ENCODE measurements at places on chromosomes 4 and X.
A peak's percentile ranks its signal among the peaks of the same experiment; 100 is the strongest.

GRCh38 chr4:156779042-156779441, 192.6 kb downstream of the PDGFC start:
- no peak for DNase-seq

GRCh38 chr4:25621027-25621930, 34.4 kb upstream of the SLC34A2 start:
- DNase-seq = no peak

DNA sequence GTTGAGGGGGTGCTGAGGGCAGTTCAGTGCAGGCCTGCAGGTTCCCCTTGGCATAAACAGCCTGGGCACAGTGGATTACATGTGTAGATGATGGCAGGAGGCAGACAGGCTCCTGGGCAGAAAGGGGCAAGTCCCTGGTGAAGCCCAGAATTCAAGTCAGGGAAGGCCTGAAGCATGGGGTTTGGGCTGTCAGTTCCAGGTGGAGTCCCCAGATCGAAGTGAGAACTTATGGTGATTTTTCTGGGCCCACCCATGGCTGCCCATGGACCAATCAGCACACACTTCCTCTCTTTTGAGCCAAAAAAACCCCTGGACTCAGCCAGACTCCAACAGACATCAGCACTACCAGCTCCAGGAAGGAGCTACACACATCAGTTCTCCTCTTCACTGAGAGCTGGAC, 529.1 kb downstream of the PPARGC1A start:
- DNase-seq = no peak

- DNase-seq = no peak
Measured at GRCh38 chr4:63211375-63211774, 1197.9 kb downstream of the TECRL start.

- DNase-seq = no peak
Measured at GRCh38 chr4:159764343-159764952, 661.6 kb downstream of the RAPGEF2 start.

GRCh38 chrX:13863324-13863723, 46.4 kb upstream of the GPM6B start:
- DNase-seq = no peak

GRCh38 chrX:71895607-71896006, 15.0 kb upstream of the NHSL2 start:
- DNase-seq = no peak

GRCh38 chrX:110268886-110269285, 49.0 kb downstream of the AMMECR1 start:
- no peak for DNase-seq

GRCh38 chrX:15931362-15931761, 76.7 kb upstream of the AP1S2 start:
- DNase-seq = no peak

GRCh38 chr4:40180356-40180755, 16.5 kb upstream of the RHOH start:
- no peak for DNase-seq

DNA sequence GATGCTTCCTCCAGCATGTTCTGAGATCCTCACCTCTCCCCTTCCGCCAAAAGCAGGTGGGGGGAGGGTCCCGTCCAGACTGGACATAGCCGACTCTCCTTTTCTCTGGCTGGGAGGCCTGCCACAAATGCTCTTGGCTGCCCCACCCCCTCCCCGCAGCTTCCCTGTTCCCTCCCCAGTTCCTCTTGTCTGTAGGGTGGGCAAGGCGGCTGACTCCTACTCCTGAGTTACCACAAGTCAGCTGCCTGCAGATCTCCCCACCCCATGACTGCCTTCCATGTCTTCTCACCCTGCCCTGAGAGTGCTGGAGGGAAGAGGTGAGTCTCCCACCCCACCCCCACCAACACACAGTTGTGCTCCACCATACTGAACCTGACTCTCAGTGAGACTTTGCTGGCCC, 2.9 kb downstream of the ATP6AP1 start:
- DNase-seq = no peak

GRCh38 chr4:174207367-174207766, 76.1 kb downstream of the FBXO8 start:
- no peak for DNase-seq

DNA sequence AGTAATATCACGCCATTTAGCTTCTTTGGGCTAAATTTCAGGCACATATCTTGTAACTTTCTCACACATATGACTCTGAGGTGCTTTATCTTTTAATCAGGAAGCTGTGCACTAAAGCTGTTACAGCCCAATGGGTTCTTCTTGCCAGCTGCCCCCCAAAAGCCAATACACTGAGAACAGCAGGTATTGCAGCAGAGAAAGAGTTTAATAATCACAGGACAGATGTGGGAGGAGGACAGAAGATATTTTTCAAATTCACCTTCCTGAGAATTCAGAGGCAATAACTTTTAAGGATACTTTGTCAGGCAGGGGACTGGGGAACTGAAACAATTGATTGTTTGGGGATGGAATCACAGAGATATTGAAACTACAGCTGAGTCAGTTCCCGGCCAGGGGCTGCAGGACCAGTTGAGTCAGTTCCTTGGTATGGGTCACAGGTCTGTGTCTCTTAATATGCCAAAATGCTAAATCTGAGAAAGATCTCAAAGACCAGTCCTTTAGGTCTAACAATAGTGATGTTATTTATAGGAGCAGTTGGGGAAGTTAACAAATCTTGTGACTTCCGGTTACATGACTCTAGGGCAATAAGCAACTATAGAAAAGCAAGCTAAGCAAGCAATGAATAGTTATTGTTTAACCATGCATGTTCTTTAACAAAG, 28.1 kb downstream of the DDIT4L start:
- no peak for DNase-seq

DNA sequence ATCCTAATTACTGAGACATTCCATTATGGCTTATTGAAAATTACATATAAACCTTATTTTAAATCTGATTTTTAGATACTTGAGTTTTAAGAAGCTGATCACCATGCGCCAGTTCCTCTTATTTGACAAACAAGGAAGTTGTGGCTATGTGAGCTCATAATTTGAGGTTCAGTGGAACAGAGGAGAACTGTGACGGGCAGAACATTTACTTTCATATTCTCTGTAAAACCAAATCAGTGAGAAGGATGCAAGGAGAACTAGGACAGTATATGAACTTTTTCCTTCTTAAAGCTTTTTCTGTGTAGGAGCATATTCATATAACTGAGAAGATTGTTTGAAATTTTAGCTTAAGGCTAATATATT, 25.3 kb downstream of the STIM2 start:
- no peak for DNase-seq

GRCh38 chr4:41832961-41833360, 84.4 kb upstream of the PHOX2B start:
- no peak for DNase-seq

DNA sequence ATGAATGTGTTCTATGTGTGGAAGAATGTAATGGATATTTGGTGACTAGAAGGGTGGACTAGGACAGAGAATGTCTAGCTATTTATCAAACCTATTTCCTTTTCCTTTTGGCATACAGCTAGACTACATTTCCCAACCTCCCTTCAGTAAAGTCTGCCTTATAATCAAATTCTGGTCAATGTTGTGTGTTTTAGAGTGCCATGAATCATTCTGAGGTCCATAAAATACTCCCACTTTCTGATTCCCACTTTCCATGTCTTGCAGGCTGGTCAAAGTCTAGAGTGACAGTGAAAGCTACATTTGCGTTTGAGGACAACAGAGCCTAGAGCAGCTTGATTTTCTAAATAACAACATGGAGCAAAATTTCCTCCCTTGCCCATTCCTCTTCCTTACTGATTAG, 217.2 kb downstream of the UGT8 start:
- no peak for DNase-seq

DNA sequence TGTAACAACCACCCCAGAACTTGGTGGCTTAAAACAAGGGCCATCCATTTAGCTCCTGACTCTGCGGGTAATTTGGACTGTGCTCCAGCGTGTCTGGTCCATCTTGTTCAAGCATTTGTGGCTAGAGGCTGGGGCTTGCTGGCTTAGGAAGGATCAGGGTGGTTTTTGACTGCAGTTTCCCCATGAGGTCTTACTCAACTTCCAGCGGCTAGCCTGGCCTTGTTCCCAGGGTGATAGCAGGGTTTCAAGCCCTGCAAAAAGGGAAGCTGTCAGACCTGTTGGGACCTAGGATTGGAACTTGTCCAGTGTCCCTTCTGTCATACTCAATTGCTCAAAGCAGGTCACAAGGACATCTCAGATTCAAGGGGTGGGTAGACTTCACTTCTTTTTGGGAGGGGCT, 205.9 kb downstream of the STIM2 start:
- DNase-seq = no peak

DNA sequence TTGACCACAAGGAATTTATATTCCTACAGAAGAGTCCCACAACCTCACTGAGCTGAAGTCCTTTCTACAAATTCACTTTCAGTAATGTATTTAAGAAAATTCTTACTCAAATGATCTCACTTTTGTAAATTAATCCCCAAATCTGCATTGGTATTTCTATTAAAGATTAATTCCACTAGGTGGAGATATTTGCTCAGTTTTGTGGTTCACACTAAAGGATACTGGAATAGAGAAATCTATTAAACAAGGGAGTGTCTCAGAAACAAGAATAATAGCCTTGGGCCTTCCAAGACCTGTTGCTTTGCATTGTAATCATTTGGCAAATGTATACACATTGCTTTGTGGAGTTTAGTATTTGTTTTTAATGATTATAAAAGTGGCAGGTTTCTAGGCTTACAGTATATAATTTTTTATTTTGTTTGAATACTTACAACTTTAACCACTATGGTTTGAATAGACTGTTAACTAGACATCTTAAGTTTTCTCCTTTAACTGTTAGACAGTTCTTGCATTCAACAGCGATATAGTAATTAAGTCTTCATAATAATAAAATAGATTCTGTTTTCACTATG, 25.9 kb downstream of the CFAP299 start:
- DNase-seq = peak; percentile 0

- DNase-seq = no peak
Measured at GRCh38 chrX:97743014-97743413, 859.3 kb downstream of the RPA4 start.

- no peak for DNase-seq
Measured at GRCh38 chr4:41693629-41694028, 54.9 kb downstream of the PHOX2B start.

DNA sequence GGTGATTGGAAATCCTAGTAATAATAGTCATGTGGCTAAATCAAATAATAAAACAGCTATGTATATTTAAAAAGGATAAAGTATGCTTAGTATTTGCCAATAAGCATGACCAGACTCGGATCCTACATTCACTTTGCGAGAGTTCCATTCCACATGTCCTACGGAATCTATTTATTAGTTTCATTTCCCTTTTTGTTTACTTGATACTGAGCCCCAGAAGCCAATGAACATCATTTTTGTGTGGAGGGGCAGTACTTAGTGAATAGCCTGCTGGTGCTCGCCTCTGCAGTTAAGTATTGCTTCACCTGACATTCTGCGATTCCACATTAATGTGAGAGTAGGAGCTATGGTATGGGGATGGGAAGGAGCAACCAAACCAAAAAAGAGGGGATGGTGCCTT, 58.5 kb upstream of the NAP1L5 start:
- DNase-seq = no peak

DNA sequence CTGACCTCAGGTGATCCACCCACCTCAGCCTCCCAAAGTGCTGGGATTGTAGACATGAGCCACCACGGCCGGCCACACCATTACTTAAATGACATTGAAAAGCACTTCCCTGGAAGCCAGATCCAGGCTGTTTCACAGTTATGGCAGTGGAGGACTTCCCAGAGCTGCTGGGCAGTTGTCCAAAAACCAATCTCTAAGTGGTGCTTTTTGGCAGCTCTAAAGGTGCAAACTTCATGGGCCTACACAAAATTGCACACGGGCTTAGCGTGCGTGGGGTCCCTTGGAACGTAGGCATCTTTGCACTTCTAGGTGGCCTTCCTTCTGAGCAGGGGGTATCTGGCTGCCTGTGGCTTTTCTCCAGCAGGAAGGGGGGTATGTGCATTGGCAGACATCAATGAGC, 172.3 kb downstream of the SHOX start:
- DNase-seq = no peak

DNA sequence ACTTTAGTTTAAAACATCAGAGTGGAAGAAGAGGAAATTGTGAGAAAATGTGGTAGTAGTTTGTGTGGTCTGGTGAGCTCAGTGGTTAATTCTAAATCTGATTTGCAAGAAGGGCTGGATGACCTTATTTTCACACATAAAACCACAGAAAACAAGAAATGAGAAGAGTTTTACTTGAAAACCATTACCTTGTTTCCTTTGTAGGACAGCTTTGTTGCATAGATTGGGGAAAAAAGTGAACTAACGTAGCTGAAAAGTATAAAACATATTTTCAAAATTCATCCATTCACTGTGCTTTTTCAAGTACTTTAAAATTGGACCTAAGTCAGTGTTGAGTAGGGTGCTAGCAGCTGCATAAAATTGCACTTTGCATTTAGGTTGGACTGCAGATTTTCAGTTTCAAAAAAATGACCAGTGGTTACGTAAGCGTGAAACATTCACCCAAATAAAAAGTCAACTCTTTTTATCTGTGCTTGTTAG, 211.3 kb downstream of the ARHGAP10 start:
- no peak for DNase-seq

GRCh38 chr4:5365071-5366008, 314.1 kb downstream of the STK32B start:
- DNase-seq = no peak

GRCh38 chr4:159013692-159014091, 89.2 kb upstream of the RAPGEF2 start:
- no peak for DNase-seq

- DNase-seq = no peak
Measured at GRCh38 chr4:88623097-88623496, 30.8 kb downstream of the HERC3 start.

DNA sequence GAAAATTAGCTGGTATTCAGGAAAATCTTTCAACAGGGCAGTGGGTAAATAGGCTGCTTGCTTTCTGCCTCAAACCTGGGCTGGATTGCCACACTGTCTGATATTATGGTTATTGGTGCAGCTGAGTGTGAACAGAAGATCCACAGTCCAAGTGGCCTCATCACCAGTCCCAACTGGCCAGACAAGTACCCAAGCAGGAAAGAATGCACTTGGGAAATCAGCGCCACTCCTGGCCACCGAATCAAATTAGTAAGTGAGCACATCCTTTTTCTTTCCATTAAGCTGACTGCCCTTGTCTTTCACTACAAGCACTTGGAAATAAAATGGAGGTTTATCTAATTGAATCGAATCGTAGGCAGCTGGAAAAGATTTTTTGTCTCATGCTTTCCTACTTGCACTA, 204.7 kb downstream of the TLL1 start:
- DNase-seq = no peak

- no peak for DNase-seq
Measured at GRCh38 chrX:47625365-47625764, 4.4 kb downstream of the CFP start.

DNA sequence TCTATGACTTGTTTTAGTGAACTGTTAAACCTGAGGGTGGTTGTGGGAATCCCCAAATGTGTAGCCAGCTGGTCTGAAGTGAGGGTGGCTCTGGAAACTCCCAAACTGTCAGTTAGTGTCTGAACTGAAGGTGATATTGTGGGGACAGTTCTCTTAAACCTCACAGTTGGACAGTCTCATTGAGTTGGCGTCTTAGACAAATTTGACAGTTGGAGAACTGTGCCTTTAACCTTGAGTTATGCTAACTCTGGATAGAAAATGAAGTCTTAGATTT, 20.7 kb upstream of the CTSO start:
- no peak for DNase-seq

Data from NCI-H2107 (cell line).